ENCODE measurements at places on chromosomes 3 and 15.

DNA sequence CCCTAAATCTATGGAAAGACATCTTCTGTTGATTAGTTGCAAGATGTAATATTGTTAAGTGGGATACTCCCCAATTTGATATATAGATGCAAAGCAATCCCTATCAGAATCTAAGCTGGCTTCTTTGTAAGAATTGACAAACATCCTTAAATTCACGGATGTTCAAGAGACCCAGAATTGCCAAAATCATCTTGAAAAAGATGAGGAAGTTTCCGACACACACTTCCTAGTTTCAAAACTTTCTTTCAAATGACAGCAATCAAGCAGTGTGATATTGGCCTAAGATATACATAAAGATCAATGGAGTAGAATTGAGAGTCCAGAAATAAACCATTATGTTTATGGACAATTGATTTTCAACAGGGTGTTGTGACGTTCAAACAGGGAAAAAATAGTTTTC is 383.6 kb downstream of the LPP start:
- DNase-seq: no peak

- DNase-seq: no peak
Observed at GRCh38 chr3:126102530-126102951, 18.6 kb upstream of the SLC41A3 start.

DNA sequence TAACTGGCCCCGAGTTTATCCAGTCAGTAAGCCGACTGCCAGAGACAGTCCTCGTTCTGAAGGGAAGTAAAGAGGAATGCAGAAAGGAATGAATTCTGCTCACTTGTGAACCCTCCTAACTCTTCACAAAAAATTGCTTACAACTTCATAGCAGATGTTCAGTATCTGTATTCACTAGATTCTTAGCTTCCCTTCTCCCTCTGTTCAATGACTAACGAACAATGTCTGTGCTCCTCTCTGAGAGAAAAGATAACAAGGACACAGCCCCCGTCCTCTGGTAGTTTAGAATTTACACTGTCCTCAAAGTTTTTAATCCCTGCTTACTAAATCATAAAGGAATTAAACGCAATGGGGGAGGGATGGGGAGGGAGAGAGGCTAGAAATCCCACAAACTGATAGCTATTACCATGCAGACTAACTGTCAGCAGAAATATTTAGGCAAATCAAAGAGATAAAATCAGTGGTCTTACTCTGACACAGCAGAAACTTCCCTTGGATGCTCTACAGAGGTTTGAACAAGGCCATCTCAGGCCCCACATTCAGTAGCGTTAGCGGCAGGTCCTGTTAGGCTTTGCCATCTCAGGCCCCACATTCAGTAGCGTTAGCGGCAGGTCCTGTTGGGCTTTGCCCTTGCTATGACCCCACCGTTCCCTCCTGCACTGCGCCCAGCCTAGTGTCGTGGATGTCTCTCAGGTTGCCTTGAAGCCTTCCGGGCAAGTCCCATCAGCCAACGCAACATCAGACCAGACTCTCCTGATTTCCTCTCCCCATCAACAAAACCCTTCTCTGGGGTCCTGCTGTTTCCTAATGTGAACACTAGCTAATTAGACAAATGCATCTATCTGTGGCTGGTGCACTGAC is 23.4 kb downstream of the NRROS start:
- no peak for DNase-seq

- DNase-seq: no peak
Observed at GRCh38 chr3:127884041-127884440, 31.0 kb upstream of the KBTBD12 start.

DNA sequence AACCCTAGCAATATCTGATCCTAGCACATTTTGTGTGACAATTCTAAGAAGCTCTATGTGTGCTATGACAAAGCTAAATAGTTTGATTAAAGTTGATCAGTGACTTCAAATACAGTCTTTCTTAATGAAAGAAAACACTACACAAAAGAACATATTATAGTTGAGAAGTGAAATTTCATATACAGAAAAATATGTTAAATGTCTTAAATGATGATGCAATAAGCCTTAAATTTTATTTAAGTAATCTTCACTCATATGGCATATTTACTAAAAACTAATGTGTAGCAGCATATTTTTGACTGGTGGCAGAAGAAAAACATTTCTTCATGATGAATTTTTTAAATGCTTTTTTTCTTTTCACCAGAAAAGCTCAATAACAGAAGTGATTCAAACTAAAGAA is 485.5 kb downstream of the TUSC7 start:
- no peak for DNase-seq

- no peak for DNase-seq
Observed at GRCh38 chr3:157259825-157260224, 99.9 kb upstream of the CCNL1 start.

- DNase-seq: no peak
Observed at GRCh38 chr3:192864941-192865340, 52.7 kb downstream of the MB21D2 start.

DNA sequence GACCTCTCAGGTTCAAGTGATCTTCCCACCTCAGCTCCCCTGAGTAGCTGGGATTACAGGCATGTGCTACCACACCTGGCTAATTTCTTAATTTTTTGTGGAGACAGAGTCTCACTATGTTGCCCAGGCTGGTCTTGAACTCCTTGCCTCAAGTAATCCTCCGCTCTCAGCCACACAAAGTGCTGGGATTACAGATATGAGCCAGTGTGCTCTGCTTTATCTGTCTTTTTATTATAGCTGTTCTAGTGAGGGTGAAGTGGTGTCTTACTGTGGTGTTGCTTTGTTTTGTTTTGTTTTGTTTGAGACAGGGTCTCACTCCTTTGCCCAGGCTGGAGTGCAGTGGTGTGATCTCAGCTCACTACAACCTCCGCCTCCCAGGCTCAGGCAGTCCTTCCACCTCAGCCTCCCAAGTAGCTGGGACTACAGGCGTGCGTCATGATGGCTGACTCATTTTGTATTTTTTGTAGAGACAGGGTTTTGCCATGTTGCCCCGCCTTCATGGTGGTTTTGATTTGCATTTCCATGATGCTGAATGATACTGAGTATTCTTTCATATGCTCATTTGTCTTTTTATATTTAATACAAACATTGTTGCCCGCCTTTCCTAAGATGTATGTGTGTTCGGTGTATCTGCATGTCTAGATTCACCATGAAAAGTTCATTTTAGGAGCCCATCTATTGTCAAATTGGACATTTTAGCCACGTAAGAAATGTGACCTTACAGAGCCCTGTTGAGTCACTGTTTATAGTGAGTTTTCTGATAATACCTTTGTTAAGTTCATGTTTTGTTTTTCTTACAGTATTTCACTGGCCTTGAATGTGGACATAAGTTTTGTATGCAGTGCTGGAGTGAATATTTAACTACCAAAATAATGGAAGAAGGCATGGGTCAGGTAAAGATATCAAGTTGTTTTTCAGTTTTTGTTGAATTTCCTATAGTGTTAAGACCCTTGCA is 80.6 kb downstream of the ARIH1 start:
- no peak for DNase-seq

- no peak for DNase-seq
Observed at GRCh38 chr3:161038725-161039124, 66.4 kb downstream of the B3GALNT1 start.

GRCh38 chr15:47786371-47786770 is 69.1 kb downstream of the SEMA6D start:
- no peak for DNase-seq

- no peak for DNase-seq
Observed at GRCh38 chr3:98600412-98601095, 7.1 kb upstream of the CPOX start.

DNA sequence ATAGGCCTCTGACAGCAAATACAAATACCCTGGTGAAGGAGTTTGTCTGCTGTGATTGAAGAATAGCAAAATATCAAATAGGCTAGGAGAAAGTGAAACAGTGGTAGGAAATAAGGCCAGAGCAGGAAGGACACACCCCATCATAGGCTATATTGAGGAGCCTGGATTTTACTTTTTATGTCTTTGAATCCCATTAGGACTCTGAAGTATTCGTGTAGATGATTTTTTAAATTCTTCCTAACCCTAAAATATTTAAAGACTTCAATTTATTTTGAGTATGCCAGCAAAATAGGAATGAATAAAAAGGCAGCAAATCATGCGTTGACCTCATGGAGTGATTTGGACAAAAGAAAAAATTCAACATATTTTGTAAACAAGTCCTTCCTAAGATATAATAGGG is 562.8 kb downstream of the NAALADL2 start:
- DNase-seq: no peak

DNA sequence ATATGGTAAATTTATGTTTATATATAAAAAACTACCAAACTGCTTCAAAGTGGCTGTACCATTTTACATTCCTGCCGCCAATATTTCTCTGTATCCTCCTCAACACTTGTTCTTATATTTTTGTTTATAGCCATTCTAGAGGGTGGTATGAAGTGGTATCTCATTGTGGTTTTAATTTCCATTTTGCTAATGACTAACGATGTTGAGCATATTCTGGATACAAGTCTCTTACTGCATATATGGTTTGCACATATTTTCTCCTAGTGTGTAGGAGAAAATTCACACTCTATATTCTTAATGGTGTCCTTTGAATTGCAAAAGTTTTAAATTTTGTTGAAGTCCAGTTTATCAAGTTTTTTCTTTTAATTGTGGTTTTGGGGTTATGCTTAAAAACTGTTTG is 15.1 kb downstream of the NMD3 start:
- no peak for DNase-seq

- no peak for DNase-seq
Observed at GRCh38 chr3:10514407-10515069, 9.2 kb upstream of the ATP2B2 start.

- no peak for DNase-seq
Observed at GRCh38 chr15:31013863-31014607, 22.6 kb upstream of the MTMR10 start.

DNA sequence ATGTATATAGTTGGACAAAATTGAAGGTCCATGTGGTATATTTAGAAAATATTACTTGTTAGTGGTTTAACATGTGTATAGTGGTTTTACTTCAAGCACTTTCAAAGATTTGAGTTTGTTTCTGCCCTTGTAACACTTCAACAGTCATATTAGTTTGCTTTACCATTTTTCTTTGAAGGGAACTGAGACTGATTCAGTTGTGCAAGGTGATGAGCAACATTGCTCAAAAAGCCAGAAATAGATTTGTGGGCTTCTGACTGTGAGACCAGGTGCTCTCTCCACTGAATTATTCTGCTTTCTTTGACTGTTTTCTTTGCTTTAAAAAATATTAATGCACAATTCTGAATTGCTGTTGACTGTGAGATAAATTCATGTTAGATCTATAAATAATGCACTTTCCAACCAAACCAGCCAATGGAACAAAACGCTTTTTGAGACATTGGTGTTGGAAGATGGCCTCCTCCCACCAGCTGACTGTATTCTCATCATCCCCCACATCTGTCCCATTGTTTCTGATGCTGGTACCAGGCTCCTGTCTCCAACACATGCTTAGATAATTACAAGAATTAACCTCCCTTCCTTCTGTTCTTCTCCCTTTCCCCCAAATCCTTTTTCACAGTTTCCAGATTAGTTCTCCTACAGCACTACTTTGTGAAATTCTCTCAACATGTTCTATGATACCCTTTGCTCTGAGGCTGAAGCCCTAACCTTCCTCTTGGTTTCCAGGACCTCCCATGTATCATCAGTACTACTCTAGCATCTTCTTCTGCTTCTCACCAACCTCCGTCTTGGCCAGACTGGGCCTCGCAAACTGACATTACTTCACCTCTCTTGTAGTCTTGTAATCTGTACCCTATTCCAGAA is 27.9 kb downstream of the PLCL2 start:
- no peak for DNase-seq

DNA sequence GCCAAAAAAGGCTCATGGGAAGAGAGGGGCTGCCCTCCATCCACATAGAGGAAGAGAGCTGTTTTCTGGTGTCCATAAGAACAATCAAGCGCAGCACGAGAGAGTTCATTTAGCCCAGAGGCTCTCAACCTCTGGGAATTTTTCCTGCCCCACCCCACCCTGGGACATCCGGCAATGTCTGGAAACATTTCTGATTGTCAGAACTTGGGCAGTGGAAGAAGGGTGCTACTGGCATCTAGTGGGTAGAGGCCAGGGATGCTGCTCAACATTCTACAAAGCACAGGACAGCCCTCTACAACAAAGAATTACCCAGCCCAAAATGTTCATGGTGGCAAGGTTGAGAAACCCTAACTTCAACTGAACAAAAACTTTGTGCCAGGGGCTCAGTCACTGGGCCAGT is 92.9 kb downstream of the RAB11A start:
- DNase-seq: no peak

DNA sequence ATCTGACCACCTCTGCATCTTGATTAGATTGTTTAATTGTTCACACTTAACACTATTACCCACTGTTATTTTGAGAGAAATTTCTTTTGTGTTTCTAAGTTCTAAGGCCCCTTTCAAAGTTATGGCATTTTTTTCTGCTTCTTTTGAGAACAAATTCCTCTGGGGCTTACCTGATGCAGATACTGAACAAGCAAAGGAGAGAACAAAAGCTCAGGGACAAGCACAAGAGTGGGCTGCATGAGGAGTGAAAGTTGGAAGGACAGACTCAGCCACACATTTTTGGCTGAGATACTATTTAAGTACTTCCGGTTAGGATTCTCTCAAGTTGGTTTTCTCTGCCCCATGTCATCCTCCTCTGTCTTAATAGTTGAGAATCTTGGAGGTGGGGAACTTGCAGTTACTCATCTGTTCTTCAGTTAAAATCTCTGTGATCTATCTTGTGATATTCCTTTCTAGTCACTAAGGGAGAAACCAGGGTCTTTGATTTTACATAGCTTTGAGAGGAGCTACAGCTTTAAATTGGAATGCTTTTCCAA is 54.7 kb downstream of the CMTM6 start:
- no peak for DNase-seq

GRCh38 chr3:135992072-135992471 is 26.5 kb downstream of the PPP2R3A start:
- no peak for DNase-seq

- DNase-seq: no peak
Observed at GRCh38 chr15:55530861-55531313, 22.9 kb upstream of the DNAAF4 start.

- DNase-seq: no peak
Observed at GRCh38 chr3:76917436-76917835, 122.5 kb upstream of the ROBO2 start.

- DNase-seq: no peak
Observed at GRCh38 chr3:4794798-4795197, 184.4 kb upstream of the BHLHE40 start.

DNA sequence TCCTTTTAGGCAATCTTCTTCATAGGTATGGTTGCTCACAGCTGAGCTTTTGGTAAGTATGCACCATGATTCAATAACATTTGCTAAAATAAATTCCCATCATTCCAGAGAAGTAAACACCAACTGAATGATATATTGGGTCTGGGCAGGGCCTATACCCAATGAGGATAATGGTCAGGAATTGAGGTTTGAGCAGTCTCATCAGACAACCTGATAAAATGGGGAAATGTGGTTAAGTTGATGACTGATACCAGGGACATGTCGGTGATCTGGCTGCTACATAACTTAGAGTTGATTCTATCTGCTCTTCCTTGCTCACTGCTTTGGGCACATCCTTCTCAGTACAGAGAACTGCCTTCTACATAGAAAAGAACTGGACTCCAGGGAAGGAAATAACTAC is 92.9 kb downstream of the GPR156 start:
- no peak for DNase-seq

GRCh38 chr3:182500289-182500688 is 293.0 kb upstream of the ATP11B start:
- DNase-seq: no peak

GRCh38 chr15:63818191-63818590 is 15.6 kb downstream of the HERC1 start:
- no peak for DNase-seq

Measured in NCI-H1092 treated with DMSO at 0.1 percent for 48 hours (cell line).